ENCODE measurements at places on chromosomes 5 and 9.
A peak's percentile ranks its signal among the peaks of the same experiment; 100 is the strongest.

GRCh38 chr5:179796877-179797608 lies 3.3 kb downstream of the LTC4S start:
- no peak for DNase-seq

- no peak for DNase-seq
These were observed 45.7 kb upstream of the SMAD5 start for GRCh38 chr5:136086783-136087566.

- no peak for DNase-seq
These were observed 7.7 kb downstream of the ASPN start for GRCh38 chr9:92474587-92474986.

- DNase-seq: no peak
These were observed 44.1 kb upstream of the FOXE1 start for GRCh38 chr9:97808972-97809371.

- DNase-seq: no peak
These were observed 3.7 kb upstream of the TIFAB start for GRCh38 chr5:135455876-135456237.

- DNase-seq: no peak
These were observed 214.3 kb downstream of the MAPKAP1 start for GRCh38 chr9:125492719-125493118.

DNA sequence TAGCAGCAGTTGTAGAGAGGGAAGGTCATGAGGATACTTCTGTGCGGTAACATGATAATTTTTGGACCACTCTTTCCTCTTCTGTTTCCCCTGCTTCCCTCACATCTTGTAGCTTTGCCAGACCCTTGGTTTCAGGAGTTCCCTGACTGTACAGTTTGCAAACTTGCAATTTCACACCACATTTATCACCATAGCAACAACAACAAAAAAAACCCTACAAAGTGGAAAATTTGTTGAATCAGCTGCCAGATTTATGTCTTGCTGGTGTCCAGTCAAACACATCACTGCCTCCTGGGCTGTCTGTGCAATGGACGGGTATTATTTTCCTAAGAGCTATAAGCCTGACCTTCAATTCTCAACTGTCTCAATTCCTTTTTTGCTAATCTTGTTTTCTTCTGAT lies 751.6 kb downstream of the TLR4 start:
- no peak for DNase-seq

DNA sequence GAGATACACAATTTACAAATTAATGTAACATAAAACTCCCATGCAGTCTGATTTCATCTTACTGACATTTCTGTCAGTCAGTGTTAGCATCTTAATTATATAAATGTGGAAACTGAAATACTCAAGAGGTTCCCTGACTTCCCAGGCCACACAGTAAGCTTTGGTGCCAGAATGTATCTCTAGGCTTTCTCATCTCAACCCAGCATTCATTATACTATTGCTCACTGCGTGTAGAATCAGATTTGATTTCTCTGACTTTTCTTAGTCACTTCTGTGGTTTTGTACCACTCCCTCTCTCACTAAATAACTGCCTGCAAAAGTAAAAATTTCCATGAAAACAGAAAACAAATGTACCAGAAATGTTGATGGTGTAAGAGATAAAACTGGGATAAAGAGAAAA lies 31.7 kb upstream of the CDKN2B start:
- no peak for DNase-seq

GRCh38 chr5:176837707-176838115 lies 27.4 kb downstream of the UNC5A start:
- DNase-seq: peak; percentile 42

Measured in CD8-positive, alpha-beta memory T cell (primary cell).